ENCODE measurements at places on chromosomes 4 and X.

DNA sequence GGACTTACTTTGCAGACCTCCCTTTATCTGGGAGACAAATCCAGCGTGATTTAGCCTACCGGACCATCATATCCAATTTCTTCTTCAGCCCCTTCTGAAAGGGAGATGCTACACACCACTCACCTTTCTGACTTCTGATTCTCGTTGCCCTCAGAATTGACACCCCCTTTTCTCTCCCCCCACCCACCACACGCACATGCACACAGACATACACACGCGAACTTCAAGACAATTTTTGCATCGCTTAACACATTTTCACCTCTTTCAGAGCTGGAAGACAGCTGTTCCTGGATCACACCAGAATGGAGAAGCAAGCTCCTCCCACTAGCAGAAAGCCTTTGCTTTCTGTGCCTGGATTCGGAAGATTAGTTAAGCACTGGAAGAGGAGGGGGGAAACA, 1.0 kb upstream of the SNCA start:
- DNase-seq = peak; percentile 74

DNA sequence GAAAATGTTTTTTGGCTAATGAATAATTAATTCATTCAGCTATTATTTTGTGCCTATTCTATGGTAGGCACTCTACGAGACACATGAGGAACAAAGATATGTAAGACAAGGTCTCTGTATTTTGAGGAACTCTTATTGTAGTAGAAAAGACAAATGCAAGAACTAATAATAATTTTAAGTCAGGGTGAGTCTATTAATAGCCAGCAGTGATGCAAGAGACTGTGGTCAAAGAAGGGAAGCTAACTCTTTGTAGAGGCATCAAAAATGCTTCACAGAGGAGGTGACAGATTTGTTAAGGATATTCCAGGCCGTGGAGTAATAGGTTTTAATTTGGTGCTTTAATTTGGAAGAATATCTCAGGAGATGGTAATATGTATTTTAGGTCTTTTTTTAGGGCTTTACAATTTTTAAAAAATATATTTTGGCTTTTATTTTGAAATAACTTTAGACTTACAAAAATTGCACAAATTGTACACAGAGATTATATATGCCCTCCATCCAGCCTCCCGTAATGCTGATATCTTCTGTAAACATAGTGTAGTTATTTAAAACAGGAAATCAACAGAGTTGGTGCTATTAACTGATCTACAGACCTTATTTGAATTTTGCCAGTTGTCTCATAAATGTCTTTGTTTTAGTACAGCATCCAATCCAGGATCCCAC, 48.1 kb downstream of the DCLK2 start:
- no peak for DNase-seq

DNA sequence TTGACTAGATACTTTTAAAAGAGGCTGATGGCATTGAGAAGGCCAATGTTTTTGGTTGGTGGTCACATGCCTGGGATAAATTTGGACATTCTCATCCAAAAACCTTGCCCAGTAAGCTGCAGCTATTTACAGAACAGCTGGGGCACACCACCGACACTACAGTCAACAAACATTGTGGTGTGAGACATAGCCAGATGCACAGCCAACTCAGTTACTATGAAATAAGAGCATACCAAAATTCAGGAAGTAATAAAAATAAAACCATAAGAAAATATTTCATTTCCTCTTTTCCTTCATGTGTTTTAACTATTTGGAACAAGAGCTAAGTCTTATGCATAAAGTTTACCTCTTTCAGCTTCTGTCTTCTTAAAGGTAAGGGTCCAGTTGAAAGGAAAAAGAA, 8.8 kb downstream of the PPM1K start:
- no peak for DNase-seq

- no peak for DNase-seq
Observed at GRCh38 chr4:71066737-71067716, 73.6 kb downstream of the DCK start.

- no peak for DNase-seq
Observed at GRCh38 chr4:7109169-7109568, 41.3 kb upstream of the GRPEL1 start.

DNA sequence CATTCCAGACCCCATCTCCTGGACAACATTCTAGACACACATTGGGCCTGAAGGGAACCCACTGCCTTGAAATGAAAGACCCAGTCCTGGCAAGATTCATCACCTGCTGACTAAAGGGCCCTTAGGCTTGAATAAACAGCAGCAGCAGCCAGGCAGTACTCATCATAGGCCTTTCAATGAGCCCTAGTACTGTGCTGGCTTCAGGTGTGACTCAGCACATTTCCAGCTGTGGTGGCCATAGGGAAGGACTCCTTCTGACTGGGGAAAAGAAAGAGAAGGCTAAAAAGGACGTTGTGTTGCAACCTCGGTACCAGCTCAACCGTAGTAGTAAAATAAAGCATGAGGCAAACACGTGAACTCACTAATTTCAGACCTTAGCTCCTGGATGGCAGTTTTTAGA, 344.0 kb downstream of the ACTRT1 start:
- no peak for DNase-seq

- DNase-seq = no peak
Observed at GRCh38 chr4:95105983-95106382, 348.2 kb downstream of the BMPR1B start.

Measured in hematopoietic multipotent progenitor cell treated with erythropoietin and hydrocortisone succinate and interleukin-3 and kit ligand, for 8 days (in vitro differentiated cells).